AG10803 (cell line): ENCODE measurements at places on chromosomes 6 and 20.

- DNase-seq: no peak
Measured at GRCh38 chr6:137230547-137230946, 11.4 kb upstream of the IFNGR1 start.

DNA sequence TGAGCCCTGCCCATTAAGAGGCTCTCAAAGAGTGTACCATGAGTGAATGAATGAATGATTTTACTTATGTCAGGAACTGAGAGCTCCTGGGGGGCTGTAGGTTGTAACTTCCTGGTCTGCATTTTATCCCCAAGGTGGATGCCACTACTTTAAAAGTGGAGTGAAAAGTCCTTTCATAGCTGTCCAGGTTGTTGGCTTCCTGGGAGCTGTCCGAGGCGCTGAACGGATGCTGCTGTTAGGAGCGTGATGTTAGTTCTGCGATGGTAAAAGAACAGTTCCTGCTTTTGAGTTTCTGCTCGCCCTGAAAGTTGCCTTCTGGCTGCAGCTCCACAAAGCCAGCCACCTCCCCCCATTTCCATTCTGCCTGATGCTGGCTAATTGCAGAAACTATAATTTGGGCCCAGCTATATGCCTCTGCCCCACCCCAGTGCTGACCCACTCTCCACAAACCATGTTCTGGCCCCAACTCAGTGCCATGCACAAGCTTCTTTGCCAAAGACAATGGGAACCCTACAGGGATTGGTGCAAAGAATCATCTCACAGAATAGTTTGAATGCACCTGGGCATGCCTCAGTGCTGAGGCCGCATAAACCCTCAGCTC, 330.9 kb upstream of the CDH4 start:
- peak; percentile 21 for DNase-seq

GRCh38 chr6:79469376-79470246, 67.6 kb downstream of the LCA5 start:
- DNase-seq: no peak

GRCh38 chr20:50734730-50735679, 3.6 kb downstream of the PARD6B start:
- DNase-seq: no peak
